ENCODE measurements at places on chromosomes 2 and 18. TPM values are rescaled to one million over a fixed set of nuclear protein-coding genes. Genes with fewer than 3 reads are reported as not detected.

SKOR2 gene
- not detected for total RNA-seq

DNA sequence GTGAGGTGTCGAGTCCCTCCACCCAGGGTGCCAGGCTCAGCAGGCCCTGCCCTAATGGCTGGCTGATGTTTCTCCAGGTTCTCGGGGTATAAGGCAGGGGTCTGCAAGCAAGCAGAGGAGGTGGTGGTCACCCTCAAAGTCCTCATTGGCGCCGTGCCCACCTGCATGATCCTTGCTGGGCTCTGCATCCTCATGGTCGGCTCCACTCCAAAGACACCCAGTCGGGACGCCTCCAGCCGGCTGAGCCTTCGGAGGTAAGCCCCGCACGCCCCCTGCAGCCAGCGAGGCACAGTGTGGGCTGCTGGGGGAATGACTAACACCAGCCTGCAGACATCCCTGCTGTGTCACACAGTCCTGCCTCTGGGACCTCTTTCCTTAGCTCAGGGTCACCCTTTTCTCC is 14.1 kb downstream of the MFSD2B start:
- DNase-seq = no peak

GRCh38 chr2:144201126-144201525 is 318.8 kb downstream of the ZEB2 start:
- DNase-seq = no peak

GRCh38 chr2:8575834-8576423 is 105.9 kb upstream of the ID2 start:
- DNase-seq = no peak

GRCh38 chr2:118803012-118803411 is 44.4 kb downstream of the EN1 start:
- DNase-seq = no peak

GRCh38 chr2:174569678-174570077 is 27.9 kb downstream of the WIPF1 start:
- DNase-seq = no peak

DNA sequence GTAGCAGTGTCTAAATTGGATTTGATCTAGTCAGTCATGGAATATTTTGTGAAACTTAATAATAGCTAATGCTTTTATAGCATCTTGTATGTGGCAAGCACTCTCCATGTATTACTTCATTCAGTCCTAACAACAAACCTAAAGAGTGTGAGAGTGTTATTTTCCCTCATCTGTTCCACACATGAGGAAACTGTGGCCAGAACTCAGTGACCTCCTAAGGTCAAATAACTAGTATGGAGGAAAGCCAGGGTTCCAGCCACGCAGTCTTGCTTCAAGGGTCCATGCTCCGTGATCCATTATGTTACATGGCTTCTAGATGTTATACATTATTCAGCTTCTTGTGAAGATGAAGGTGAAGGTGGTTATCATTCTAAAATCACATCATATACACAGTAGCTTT is 45.5 kb downstream of the TWSG1 start:
- no peak for DNase-seq
